DMS153 (cell line): ENCODE measurements at places on chromosomes 5 and 9.

DNA sequence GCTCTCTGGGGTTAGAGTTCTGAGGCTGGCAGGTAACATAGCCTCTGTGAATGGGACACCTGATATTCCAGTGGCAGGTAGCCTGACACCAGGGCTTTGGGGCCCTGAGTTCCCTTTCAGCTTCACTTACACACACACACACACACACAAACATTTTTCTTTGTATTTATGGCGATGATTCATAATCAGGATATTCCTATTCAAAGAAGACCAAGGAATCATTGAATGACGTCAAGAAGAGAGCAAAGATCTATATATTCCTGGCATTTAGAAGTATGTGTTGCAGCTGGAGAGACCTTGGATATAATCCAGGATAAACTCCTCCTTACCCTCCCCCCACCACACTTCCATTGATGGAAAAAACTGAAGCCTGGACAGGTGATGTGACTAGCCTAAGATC, 7.9 kb upstream of the ENTREP1 start:
- DNase-seq: no peak

DNA sequence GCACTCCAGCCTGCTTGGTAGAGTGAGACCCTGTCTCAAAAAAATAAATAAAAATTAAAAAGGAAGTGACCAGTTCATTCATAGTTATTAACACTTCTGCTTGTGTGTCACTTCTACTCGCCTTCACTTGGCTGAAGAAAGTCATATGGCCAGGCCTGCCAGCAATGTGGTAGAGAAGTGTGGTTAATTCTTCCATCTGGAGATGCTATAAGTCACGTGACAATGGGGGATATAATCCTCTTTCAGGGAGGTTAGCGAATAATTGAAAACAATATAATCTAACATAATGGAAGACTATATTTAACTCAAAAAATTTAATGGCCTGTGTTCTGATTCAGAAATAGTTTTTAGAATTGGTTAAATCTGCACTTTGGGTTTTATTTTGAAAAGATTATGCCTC, 305.6 kb downstream of the DOCK8 start:
- DNase-seq: no peak

DNA sequence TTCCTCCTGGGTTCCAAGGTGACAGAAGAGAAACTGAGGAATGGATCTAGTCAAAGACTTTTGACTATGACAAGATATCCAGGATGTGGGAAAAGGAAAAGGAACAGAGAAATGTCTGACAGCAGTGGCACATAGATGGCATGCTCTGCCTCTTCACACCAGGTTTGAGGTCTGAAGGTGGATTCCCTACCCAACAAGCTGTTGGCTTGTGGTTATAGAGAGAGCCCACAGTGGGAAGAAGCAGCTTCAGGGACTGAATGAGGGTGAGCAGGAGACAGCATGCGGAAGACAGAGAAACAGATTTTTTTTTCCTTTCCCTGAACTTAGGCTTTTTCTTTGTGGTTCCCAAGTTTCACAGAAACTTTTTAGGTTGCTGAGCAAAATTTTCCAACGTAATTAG, 20.6 kb downstream of the IFNW1 start:
- no peak for DNase-seq

- no peak for DNase-seq
Measured at GRCh38 chr5:485946-486491, 38.2 kb downstream of the SLC9A3 start.

- DNase-seq: no peak
Measured at GRCh38 chr5:136984772-136985446, 514.2 kb downstream of the SPOCK1 start.

GRCh38 chr9:14488421-14489190, 174.7 kb upstream of the NFIB start:
- DNase-seq: no peak

DNA sequence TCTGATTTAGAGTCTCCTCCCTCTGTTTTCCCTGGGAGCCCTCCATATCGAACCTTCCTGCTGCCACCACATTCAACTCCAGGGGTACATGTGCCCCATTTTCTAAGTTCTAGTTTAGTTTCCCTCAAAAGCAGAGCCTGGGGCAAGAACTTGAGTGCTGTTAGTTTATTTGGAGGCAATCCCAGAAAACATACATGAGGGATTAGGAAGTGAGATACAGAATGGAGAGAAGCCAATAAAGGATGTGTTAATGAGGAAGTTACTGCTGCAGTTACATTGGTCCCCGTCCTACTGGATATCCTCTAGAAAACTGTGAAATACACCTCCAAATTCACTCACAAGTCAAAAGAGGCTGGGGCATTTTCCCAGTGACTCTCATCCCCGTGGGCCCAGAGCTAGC, 159.4 kb upstream of the SMARCA2 start:
- DNase-seq: no peak

DNA sequence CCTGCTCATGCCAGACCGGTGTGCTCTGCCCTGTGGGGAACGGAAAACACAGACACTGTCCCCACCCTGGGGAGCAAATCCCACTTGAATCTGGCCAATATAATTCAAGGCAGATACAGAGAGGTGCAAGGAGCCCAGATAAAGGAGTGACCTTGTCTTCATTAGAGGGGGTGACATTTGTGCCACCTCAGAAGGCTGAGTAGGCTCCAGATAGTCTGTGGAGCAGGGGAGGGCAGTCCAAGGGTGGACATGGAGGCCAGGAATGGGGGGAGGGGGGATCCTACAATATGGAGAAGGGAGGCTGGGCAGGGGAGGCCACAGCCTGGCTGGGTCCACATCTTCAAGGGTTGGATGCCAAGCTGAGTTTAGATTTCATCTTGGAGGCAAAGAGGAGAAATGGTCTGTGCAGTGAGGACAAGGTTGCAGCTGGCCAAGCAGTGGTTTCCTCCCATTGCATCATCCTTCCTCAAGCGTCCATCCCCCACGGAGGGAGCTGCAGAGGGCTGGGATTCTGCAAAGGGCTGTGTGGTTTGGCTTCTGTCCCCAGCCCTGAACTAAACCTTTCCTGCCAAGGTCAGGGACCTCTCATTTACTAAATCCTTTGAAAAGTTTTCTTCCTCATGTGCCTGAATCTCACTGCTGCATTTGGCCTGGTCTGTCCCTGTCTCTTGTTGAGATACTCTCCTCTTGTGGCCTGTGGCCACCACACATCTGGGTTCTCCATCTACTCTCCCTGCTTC, 60.1 kb downstream of the GALNT12 start:
- DNase-seq: no peak

- DNase-seq: no peak
Measured at GRCh38 chr5:44661851-44662250, 146.9 kb upstream of the MRPS30 start.

- DNase-seq: no peak
Measured at GRCh38 chr9:110189559-110190320, 18.2 kb downstream of the C9orf152 start.

DNA sequence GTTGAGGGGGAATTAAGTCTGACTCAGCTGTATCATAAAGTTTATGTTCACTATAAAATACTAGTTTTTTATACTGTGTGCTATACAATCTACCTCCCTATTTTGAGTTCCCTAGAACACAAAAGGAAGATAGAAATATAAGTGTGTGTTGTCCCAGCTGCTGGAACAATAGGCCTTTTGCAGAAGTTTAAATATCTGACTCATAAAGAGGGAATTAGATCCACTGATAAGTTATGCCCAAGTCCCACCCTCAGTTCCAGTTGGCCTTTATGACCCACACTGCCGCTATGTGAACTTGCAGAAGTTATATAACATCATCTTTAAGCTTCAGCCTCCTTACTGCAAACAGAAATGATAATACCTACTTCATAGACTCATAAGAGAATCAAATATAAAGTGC, 88.5 kb upstream of the DAB2 start:
- no peak for DNase-seq

- DNase-seq: no peak
Measured at GRCh38 chr5:9348401-9348996, 197.4 kb downstream of the SEMA5A start.

GRCh38 chr5:96876292-96876850, at the start of gene ERAP2:
Gene ERAP2, plus strand, starts transcription at chr5:96876500. Its CDS starts 3,186 bp downstream, at chr5:96879686.
- DNase-seq: no peak

GRCh38 chr5:66810848-66811261, 214.7 kb downstream of the MAST4 start:
- DNase-seq: no peak

DNA sequence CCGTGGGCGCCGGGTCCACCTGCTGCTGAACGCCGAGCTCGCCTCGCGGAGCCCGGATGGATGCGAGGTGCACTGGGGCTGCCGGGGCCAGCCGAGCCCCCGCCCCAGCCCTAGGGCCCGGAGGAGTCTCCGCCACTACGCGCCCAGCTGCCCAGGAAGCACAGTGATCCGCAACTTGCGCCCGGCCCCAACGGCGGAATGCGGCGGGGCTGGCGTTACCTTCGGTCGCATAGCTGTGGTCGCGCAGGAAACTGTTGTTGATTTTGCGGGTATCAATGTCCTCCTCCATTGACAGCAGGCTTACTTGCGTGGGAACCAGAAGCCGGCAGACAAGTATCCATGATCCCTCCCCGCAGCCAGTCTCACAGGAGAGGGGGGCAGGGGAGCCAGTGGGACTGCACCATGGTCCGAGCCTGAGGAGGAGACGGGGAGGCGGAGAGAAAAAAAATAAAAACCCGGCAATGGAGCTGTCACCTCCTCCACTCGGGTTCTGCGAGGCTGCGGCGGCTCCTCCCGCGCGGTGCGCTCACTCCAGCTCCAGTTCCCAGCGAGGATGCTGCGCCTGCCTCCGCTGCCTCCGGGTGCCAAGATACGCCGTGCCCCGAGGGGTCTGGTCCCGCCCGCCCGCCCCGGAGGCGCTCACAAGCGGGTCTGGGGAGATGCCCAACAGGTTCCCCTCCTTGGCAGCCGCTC, 628 bp downstream of the PPP2R2B start:
- no peak for DNase-seq

- DNase-seq: no peak
Measured at GRCh38 chr5:81767938-81768337, 17.0 kb upstream of the SSBP2 start.

DNA sequence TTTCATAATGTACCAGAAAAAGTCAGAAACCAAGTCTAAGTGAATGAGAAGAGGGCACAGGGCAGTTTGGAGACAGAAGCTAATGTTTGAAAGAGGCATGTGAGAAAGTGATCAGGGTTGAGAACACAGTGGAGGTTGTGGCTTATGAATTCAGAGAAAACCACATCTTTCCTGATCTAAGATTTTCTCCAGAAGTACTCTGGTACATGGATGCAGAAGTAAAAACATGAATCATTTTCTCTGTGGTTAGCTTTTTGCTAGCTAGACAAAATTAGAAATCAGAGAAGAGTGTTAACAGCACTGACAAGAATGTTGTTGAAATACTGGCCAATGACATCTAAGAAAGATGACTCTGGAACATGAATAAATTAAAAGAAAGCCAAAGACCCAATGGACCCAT, 541.1 kb downstream of the DNAH5 start:
- DNase-seq: no peak

GRCh38 chr9:6566409-6567139, 79.0 kb downstream of the GLDC start:
- DNase-seq: no peak

DNA sequence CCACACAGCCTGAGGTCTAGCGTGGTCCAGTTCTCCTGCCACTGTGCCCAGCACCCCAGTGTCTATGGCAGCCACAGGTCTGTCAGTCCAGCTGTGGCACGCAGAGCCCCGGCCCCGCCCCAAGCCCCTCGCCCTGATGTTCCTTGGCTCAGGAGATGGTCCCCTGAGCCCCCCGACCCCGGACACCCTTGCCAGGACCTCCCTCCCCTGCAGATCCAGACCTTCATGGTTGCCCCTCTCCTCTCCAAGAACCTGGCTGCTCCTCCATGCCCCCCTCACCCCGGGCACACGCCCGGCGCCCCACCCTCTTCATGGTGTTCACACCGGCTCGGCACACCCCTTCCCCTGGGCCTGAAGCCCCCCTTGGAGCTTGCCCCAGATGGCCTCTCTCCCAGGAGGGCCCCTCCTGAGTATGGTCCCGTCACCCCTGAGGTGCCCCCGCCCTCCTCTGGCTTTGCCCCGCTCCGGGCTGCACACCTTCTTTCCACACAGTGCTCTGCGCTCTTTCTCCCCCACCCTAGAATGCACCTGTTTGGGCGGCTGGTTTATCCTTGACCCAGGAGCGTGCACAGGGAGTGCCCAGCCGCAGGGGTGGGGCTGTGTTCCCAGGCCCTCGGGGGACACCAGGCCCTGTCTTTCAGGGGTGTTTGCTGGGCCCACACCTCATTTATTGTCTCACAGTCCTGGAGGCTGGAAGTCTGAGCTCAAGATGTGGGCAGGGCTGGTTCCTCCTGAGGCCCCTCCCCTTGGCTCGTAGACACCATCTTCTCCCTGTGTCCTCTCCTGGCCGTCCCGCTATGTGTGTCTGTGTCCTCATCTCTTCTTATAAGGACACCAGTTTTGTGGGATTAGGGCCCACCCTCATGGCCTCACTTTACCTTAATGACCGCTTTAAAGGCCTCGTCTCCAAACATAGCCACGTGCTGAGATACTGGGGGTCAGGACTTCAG, 37.6 kb downstream of the KCNT1 start:
- no peak for DNase-seq

GRCh38 chr9:133510926-133511505, 13.7 kb downstream of the MYMK start:
- no peak for DNase-seq

DNA sequence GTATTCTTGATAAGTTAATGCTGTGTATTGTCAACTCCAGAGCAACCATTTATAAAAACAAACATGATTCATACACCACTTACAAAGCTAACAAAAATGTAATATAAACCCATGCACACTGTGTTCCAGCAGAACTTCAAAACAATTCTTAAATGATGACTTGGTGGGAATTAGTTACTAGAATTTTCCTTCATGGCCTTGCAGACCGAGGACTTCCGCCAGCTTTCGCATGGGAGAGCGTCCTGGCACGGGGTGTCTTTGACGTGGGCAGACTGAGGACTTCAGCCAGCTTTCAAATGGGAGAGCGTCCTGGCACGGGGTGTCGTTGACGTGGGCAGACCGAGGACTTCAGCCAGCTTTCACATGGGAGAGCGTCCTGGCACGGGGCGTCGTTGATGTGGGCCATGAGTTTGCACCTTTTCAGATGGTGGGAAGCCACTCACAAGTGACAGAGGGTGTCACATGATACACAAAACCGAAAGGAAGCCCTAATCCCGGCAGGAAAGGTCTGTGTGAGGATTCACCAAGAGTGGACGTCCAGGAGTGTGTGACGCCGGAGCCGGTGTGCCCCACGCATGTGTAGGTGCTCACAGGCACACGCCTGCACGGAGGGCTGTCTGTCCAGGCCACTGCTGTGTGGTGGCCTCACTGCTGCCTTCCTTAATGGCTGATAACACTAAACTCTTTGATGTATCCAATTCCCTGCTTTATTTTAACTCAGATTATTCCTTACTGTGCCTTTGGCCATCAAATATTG, 211.3 kb upstream of the IRX4 start:
- no peak for DNase-seq

- DNase-seq: no peak
Measured at GRCh38 chr9:1434811-1435210, 384.7 kb downstream of the DMRT2 start.

GRCh38 chr9:132439153-132439552, 29.1 kb downstream of the CFAP77 start:
- peak; percentile 2 for DNase-seq

DNA sequence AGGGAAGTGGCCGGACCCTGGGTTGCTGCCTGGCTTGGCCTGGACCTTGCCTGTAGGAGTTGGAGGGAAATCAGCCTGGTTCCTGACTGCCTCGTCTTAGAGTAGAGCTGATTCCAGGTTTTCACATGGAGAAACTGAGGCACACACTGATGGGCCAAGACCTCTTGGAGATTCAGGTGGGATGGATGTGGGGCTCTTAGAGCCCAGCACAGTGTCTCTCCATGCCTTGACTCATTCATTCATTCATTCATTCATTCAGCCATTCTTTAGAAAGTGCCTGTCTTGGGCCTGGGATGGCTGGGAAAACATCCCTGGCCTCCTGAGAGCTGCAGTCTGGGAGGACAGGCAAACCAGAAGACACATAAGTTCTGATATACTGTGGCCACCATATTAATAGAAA, 2.2 kb downstream of the LRRC8A start:
- DNase-seq: no peak
